Renal cortical epithelial cell (primary cell): ENCODE measurements at places on chromosomes 3 and 15.

DNA sequence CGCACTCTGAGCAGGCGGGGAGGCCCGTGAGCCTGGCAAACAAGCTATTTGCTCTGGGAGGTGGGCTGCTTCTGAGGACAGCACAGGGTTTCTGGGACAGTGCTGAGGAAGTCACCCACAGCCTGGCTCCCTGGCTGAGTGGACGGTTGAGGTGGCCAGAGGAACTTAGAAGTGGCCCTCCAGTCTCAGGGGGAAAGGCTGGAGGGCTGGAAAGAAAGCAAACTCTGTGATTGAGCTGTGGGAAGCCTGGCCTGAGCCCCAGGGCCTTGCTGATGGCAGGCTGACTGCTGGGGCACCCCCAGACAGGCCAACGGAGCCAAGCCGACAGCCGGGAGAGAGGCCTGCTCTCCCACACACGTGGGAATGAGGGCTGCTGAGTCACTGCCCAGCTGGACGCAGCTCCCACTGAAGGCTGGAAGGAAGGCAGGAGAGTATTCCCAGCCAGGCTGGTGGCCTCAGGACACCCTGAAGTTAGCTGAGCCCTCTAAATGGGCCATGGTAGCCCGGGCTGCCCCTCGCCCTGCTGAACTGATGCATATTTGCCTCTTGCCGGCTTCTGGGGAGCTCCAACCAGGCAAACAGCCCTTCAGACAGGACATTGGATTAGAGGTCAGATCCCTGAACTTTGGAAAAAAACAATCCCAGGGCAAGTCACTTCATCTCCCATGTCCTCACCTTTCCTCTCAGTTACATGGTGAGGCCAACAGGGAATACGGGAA lies 98.0 kb upstream of the TLE3 start:
- DNase-seq, result peak; percentile 72

DNA sequence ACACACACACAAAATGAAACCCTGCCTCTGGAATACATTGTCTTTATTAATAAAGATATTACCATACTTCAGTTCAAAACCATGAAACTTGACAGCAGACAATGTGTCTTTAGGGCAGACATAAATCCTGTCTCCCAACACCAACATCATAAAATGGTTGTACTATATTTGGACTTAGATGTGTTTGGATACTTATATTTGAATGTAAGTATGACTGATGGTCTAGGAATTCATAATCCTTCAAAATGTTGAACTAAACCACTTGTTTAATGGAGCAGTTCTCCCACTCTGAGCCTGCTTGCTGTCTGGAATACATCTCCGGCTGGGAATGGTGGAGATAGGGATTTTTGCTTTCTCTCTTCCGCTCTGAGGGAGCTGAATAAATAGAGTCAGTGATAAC lies 10.6 kb downstream of the FBN1 start:
- no peak for DNase-seq

DNA sequence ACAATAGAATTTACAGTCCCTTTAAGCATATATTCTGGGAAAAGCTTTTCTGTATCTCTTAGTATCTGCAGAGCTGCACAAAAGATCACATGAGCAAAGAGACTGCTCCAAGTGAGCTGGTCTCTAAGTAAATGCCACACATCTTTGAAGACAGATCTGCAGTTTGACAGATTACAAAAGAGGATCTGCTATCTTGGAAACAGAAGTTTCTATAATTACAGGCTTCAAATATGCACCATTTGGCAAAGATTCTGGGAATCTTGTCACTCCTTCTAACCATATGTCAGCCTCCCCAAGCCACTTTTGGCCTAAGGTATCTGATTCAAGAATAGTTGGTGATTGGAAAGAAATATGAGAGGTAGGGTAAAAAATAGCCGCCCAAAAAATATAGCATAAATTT lies 9.6 kb upstream of the CFAP44 start:
- DNase-seq, result no peak

DNA sequence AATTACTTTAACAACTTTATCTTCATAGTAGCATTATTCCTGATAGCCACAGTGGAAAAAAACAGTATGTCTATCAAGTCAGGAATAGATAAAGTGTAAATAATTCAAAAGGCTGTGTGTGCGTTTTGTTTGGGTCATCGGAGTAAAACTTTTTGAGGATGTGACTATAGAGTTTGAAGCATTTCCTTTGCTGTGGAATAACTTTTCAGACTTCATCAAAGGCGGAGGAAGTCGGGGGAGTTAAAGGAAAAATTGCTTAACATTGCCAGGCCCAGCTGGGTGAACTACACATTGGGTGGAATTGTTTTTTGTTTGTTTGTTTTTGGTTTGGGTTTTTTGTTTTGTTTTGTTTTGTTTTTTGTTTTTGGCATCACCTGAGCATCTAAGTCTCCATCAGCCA lies 70.4 kb upstream of the CRTC3 start:
- DNase-seq, result no peak

DNA sequence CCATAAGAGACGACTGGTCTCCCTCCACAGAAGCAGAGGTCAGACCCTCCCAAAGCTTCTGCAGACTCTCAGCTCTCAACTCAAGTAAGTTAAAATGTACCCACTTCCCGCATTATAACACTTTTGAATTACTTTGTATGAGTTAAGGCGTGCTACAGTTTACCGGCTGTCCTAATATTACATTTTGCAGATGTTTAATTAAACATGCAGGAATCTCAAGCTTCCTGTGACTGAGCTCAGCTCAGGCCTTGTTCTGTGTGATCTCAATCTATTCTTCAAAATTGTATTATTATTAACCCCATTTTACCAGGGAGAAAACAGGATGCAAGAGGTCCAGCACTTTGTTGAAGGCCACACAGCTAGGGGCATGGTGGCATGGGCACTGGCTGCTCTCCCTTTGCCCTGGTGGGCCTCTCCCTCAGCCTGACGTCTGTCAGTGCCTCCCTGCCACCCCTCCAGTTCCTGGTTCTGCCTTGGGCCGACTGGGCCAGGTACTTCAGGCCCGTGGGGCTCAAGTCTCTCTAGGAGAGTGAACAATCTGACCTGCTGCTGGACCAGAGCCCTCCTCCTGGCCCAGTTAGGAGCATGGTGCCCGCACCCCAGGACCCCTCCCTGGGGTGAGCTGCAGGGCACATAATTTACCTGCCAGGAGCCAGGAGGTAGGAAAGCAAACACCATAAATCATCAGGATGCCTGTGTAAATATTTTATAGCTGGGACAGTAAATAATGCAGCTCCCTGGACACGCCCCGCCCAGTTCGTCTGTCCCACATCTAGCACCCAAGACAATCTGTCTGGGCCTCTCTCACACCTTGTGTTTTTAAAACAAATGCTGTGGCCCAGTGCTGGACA lies 14.9 kb upstream of the RFT1 start:
- no peak for DNase-seq

DNA sequence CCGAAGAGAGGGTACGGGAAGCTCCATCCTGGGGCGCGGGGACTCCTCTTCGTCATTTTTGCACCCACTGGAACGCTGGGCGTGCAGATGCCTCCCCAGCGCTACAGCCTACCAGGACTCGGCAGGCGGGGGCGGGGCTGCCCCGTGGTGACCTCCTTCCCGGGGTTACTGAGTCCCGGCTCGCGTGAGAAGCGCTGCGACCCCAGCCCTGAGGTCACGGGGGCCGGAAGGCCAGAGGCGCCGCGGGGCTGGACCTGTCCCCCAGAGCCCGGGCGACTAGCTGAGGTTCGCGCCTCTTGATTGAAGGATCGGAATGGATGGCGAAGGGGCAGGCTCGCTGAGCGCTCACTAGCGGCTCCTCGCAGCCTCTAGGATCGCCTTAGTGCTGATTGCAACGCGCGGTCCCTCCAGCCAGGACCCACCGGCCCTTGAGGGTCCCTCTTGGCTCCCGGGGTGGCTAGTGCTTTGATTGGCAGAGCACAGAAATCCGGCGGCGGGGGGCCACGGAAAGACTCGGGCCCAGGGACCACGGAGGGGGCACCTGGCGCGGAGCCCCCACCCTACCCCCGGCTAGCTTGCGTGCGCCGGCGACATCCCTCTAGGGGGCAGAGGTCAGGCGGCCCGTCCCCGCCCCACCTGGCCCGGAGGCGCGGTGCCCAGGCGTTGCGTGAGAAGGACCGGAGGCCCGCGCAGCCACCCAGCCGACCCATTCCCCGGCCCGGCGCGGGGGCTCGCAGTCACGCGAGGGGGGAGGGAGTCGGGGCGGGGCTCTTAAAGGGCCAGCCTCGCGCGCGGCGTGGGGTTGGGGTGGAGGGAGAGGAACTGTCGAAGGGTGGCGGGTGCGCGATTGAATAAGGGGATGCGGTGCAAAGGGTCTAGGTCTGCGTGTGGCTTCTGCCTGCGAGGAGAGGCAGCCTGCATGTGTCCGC lies 781 bp upstream of the CYP1A1 start:
- DNase-seq, result no peak

DNA sequence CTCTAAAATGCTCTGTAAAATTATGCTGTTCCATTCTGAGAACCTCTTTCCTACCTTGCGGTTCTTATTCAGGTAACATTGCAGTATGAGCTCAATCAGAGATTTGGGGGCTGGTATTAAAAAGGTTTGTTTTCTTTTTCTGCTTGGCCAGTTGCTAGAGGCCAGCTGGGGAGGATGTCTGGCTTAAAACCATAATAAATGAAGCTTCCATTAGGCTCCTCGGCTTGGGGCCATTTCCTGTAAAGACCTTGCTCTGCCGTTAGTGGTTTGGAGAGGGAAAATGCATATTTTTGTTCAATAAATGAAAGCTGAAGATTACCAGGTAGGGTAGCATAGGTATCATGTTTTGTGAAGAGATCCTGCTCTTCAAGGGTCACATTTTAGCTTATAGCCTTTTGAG lies 55.2 kb downstream of the MCTP2 start:
- no peak for DNase-seq

DNA sequence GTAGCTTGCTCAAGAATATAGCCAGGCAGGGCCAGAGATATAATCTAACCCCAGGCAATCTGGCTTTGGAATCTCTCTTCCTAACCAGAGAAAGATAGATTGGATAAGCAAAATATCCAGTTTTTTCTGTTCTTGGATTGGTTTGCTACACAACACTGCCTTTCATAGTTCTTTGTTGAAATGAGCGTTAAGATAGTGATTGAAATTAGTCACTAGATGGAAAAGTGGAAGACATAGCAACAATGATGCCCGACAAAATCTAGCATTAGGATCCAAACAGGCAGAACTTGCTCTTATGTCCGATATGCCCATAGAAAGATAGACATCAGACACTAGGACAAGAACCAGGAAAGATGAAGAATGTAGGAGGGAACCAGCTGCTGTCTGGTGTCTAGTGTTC lies 77.3 kb upstream of the COL8A1 start:
- DNase-seq, result no peak

- DNase-seq, result no peak
Observed at GRCh38 chr3:52557011-52557960, 20.9 kb downstream of the UQCC5 start.

DNA sequence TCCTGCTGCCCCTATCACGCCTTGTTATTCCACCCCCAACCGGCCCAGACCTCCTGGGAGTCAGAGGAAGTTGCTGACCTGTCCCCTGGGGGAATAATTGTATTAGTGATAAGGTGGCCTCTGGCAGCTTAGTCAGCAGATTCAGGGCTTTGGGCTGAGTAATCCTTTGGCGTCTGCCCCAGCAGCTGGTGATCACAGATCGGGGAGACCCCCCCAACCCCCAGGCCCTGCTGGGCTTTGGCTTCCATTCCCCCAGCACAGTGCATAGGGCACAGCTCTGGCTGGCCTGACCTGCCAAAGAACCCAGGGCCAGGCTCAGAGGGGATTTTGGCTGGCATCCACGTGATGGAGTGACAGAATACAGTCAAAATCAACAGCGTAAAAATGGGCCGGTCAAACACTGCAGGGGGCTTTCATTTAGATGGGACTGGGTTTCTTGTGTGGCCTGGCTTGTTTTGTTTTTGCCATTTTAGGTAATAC lies 3.9 kb upstream of the NR2E3 start:
- DNase-seq, result peak; percentile 62

DNA sequence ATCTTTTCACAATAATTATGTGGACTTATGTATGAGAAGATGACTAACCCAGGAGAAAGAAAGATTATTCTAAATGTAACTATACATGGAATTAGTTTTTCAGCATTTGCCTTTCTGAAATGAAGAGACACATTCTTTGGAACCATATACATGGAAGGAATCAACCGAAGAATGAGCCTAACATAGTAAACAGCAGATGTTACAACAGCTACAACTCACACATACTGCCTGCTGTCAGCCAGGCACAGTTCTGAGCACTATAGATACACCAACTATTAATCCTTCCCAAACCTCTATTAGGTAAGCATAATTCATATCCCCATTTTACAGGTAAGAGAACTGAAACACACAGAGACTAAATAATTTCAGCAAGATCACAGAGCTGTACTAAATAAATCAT lies 840.0 kb downstream of the ROBO1 start:
- DNase-seq, result no peak

- DNase-seq, result no peak
Observed at GRCh38 chr3:84440291-84440690, 518.5 kb upstream of the CADM2 start.
